ENCODE measurements at places on chromosomes 12 and 14.
A peak's percentile ranks its signal among the peaks of the same experiment; 100 is the strongest.

DNA sequence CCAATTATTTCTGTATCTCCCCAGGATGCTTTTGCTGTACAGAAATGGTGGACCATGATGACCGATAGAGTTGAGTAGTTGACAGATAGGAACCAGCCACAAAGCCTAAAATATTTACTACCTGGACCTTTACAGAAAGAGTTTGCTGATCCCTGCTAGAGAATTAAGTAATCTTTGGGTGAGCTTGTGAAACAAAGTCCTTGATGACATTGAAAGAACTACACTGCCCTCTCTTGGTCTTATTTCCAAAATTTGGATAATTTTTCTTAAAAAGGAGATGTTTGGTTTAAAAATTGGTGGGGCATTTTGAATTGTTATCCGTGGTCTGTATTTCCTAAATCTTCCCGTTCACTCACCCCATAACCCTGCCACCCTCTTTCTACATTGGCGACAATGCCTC is 13.7 kb upstream of the TCTN1 start:
- DNase-seq, result peak; percentile 60

DNA sequence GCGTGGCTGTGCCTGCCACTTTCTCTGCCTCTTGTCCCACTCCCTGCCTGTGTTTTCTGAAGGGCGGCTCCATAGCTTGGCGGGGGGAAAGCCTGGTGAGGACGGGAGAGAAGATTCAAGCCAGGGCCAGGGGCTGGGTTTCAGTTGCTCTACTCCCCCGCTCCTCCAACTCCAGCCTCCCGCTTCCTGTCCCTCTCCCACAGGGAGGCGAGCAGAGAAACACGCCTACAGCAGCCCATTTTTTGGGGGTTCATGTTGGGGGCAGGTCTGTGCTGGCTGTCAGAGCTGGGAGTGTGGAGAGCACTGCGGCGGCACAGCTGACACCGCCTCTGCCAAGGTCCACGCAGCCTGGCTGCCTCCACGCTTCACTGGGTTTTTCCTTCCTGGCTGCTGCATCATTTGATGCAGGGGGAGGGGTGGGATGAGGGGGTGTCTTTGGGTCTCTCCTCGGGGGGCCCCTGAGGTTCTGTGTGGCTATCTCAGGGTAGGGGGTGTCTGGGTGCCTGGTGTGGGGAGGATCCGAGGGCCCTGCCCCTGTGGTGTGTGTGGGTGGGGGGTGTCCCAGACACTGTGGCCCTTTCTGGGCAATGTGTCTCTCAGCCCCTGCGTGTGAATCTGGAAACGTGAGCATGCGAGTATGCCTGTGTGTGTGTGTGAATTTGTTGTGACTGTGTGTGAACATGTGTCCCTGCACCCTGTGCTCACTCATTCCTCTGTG is 10.7 kb upstream of the KRT80 start:
- DNase-seq, result no peak

DNA sequence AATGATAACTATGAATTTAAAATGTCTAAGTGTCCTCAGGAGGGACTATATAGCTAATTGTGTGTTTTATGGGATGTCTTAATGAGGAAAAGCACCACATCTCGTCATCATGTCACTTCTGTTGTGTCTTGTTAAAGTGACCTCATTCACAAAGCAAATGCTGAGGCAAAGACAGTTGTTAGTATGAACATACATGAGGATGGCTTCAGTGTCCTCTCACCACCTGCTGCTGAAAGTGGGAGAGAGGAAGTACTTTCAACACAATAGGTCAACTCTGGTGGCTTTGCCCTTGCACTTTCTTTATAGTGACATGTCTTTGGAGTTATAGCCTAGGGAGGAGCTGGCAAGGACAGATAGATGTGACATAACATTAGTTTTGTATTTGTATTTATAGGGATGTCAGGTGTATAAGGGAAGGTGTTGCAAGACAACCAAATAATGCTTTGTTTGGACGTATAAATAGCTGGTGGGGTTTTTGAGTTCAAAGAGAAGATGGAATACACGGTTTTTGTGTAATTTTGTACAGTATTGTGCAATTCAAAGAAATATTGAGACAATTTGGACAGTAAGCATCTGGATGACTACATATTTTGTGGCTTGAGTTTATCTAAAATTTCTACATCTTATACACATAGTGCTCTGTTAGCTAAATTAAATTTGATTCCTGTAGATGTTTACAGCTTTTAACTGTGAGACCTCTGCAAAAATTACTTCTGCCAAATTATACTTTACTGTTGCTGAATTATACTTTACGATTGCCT is 131.7 kb upstream of the ATP2B1 start:
- no peak for DNase-seq

DNA sequence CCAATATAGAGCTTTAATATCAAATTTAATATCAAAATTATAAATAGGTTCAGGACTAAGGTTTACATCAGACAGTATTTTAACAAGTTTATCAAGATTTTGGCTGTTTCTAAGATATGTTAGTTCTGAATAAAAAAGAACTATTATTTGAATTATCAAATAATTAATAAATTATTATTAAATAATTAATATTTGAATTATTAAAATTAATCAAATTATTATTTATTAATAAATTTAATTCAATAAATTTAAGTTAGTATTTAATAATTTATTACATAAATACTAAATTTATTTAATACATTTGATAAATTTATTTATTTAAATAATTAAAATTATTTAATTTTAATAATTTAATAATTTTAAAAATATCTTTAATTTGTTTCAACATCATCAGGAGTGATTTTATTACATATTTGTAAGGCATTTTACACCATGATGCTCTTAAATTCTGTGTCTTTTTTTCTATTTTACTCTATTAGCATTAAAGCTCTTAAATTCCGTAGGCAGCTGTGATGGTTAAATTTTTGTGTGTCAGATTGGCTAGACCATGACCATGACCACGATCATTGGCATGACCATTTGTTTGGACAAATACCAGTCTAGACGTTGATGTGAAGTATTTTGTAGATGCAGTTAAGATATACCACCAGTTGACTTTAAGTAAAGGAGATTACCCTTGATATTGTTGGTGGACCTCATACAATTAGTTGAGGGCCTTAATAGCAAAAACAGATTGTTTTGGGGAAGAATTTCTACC is 82.6 kb downstream of the BBS10 start:
- DNase-seq, result no peak

- DNase-seq, result no peak
These were observed 19.6 kb upstream of the SLC6A12 start for GRCh38 chr12:233615-233968.

- no peak for DNase-seq
These were observed 170.9 kb downstream of the MSRB3 start for GRCh38 chr12:65449400-65449799.

- DNase-seq, result no peak
These were observed 97.6 kb downstream of the EFCAB11 start for GRCh38 chr14:89856871-89857345.

- DNase-seq, result no peak
These were observed 192.3 kb downstream of the ANO6 start for GRCh38 chr12:45407981-45408728.

GRCh38 chr12:8089716-8090115 is 7.6 kb downstream of the NECAP1 start:
- no peak for DNase-seq

GRCh38 chr12:6855322-6855721 is 3.4 kb downstream of the USP5 start:
- DNase-seq, result no peak

DNA sequence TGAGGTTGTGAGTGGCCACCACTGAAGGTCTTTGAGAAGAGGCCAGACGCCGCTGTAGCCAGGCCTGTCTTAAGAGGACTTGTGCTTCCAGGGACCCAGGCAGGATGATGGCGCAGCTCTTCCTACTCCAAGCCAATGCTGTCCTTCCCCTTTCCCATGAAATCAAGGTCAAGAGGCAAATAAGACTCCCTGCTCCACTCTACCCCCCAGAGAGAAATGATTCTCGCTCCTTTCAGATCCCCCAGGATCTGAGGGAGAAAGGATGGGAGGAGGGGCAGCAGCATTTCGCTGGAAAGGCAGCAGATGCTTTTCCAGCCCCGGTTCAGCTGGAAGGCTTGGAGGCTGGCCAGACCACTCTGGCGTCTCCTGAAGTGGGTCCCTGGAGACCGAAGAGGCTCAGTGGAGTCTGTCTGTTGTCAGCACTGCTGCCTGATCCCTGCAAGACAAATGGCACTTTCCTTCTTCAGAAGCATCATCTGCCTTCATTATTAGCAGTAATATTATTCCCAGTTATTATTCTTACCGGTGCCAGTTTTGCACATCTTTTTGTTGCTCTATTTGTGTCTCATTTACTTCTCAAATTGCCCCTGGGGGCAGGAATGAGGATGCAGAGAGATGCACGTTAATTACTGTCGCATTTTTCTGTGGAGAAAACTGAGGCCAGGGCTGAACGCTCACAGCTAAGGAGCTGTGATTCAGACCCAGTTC is 51.4 kb downstream of the C14orf132 start:
- no peak for DNase-seq

GRCh38 chr14:54893151-54893760 is 9.4 kb downstream of the GCH1 start:
- DNase-seq, result no peak

DNA sequence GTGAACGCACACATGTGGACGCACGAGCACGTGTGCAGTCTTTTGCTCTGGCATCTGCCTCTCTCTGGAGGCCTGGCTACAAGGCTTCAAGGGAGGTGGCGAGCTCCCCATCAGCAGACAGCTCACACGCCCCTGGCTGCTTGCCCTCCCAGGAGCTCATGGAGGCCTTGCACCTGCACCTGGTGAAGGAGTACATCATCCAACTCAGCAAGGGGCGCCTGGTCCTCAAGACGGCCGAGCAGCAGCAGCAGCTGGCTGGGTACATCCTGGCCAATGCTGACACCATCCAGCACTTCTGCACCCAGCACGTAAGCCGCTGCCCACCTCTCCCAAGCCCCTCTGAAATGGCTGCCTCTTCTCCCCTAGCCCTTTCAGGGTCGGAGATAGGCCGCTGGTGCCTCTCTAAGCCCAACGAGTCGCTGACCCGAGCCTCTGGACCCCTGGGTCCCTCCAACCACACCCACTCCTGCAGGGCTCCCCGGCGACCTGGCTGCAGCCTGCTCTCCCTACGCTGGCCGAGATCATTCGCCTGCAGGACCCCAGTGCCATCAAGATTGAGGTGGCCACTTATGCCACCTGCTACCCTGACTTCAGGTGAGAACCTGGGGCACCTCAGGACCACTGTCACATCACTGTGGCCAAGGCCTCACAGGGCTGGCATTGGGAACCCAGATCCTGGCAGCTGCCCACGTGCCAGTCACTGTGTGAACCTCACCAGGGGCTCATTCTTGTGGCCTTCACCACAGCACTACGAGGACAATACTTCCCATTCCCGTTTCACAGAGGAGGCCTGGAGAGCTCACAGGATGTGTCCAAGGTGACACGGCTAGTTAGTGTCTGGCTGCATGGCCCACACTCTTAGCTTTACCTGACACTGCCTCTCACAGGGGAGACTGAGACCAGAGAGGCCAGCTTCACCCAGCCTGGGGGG is 10.2 kb downstream of the TNFAIP2 start:
- DNase-seq, result no peak

DNA sequence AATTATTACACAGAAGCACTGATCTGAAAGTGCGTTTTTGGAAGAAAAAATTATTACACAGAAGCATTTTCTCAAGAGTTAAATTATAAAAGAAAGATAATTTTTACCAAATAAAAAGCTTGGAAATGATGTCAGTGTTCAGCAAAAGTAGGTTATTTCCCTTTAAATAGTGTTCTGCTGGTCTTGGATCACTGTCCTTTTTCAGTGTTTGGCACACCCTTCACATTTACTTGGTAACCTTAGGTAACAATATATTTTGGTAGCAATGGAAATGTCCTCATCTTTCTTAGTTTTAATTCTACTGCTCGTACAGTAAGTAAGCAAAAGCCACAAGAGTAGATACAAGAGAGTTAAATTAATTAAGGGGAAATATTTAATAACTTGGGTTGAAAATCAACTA is 40.3 kb downstream of the FERMT2 start:
- DNase-seq, result no peak

DNA sequence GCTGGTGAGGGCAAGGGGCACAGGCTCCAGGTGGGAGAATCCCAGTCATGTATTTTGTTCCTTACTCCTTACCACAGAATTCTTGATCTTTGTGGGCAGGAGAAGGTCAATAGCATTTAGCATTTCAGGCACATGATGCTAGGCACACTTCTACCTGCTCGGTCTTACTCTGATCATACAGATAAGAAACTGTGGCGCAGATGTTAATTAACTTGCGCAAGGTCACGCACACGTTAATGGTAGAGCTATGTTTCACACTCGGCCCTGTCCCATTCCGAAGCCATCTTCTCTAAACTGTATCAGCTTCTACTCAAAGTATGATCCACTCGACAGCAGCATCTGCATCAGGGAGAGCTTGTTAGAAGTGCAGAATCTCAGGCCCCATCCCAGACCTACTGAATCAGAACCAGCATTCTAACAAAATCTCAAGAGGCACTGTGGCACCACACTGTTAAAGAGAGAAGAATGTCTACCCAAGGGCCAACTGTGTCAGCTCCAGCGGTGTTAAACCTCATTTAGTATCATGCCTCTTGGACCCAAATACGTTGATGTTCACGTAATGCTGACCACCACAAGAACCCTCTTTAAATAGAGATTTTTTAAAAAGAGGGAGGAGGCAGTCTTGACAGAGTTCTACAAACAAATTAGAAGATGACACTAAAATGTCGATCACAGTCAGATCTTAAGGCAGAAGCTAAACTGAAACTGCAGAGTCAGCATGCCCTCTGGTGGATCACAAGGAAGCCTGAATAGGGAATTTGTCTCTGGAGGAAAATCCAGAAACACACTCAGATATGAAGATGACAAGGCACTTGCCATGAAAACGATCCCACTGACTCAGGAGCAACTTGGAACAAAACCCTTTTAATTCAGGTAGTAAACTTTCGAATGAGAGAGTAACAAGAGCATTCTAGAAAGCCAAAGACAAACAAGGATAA is 7.3 kb downstream of the STXBP6 start:
- DNase-seq, result no peak

DNA sequence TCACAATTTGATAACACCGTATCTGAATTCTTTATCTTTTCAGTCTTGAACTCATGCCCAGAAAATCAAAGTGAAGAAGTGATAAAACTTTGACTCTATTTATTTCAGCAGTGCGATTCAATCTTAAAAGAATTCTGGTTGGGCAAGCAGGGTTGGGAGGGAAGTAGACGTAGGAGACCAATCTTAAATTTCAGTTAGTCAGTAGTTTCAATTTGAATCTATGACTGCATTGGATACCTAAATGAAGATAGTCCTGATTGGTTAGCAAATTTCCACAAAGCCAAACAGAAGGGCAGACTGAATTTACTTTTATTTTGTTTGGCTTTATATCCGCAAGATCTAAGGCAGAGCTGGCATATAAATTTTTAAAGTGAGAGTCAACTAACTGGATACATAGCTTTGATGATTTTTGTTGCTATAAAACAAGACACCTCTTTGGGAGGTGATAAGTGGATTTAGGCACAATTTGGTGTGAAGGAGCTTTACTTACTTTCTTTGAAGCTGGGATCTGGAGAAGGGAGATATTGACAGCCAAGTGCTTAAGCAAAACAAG is 2.6 kb downstream of the ACSS3 start:
- no peak for DNase-seq

DNA sequence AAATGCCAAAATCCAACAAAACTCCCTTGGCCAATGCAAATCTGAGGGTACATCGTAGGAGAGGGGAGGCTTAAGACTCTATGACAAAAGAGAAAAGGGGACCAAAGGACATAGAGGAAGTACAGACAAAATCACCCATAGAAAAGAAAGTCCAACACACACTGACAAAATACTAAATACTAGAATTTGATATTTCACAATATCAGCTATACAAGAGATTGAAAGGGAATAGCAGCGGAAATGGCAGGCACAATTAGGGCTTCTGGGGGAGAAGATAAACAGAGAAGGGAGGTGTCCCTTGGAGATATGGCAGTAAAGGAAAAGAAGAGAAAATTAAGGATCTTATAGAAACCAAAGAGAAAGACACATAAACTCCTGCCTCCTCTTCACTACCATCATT is 29.0 kb downstream of the ATP2B1 start:
- DNase-seq, result no peak
